ENCODE measurements at places on chromosomes 11 and 22. TPM values are rescaled to one million over a fixed set of nuclear protein-coding genes. Genes with fewer than 3 reads are reported as not detected.

Gene CDC42BPG
- 12.7 TPM for total RNA-seq

Gene PARVB
- total RNA-seq = 2.9 TPM

GRCh38 chr11:121236115-121237001, 56.2 kb upstream of the SC5D start:
- H3K4me1 ChIP-seq = no peaks in the 10 kb centered on the region
- H3K27ac ChIP-seq = no peak overlapping the region
- no peaks in the 10 kb centered on the region for H3K36me3 ChIP-seq
- DNase-seq = no peak
- peaks cover 2% of the 10 kb centered on the region for H3K27me3 ChIP-seq

- no peak overlapping the region for H3K4me3 ChIP-seq
- DNase-seq = no peak
- no peaks in the 10 kb centered on the region for H3K4me1 ChIP-seq
- H3K27ac ChIP-seq = no peak overlapping the region
- peaks cover 9% of the 10 kb centered on the region for H3K27me3 ChIP-seq
Measured at GRCh38 chr11:111530091-111530490, 10.4 kb upstream of the LAYN start.

DNA sequence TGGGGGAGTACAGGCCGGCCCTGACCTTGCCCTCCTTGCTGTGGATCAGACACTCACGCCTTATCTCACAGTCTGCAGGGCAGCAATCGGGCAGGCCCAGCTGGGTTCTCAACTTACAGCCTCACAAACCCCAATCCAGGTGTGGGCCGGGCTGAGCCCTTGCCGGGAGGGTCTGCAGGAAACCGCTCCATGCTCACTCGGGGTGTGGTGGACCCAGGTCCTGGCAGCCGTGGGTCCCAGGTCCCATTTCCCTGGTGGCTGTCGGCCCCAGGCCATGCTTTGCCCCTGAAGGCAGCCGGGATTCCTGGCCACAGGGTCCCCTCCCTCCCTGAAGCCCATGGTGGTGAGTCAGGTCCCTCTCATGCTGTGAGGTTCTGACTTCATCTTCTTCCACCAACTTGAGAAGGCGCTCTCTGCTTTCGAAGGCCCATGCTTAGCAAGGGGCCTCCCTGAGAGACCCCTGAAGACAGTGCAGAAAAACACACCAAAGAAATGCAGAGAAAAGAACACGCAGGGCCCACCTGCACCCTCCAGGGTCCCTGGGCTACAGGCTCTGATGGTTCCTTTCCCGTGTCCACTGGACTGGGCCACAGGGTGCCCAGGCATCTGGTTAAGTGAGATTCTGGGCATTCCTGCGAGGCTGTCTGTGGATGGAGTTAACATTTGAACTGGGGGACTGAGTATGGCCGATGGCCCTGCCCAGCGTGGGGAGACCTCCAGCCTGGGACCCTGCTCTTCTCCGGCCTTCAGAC, 588.2 kb downstream of the BRD1 start:
- no peaks in the 10 kb centered on the region for H3K36me3 ChIP-seq
- DNase-seq = no peak
- H3K4me1 ChIP-seq = no peaks in the 10 kb centered on the region
- no peak overlapping the region for H3K4me3 ChIP-seq
- H3K27ac ChIP-seq = no peak overlapping the region

DNA sequence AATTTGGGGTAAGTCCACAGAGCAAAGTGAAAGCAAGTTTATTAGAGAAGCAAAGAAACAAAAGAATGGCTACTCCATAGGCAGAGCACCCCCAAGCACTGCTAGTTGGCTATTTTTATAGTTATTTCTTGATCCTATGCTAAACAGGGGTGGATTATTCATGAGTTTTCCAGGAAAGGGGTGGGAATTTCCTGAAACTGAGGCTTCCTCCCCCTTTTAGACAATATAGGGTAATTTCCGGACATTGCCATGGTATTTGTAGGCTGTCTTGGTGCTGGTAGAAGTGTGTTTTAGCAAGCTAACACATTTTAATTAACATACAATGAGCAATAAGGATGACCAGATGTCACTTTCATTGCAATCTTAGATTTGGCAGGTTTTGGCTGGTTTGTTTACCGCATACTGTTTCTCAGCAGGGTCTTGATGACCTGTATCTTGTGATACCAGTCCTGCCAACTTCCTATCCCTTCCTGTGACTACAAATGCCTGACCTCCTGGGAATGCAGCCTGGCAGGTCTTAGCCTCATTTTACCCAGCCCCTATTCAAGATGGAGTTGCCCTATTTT, 937 bp upstream of the C1QTNF6 start:
- DNase-seq = no peak
- H3K27ac ChIP-seq = peak overlapping the region; percentile 39
- H3K4me3 ChIP-seq = no peak overlapping the region
- peaks cover 55% of the 10 kb centered on the region for H3K4me1 ChIP-seq
- no peaks in the 10 kb centered on the region for H3K27me3 ChIP-seq
- H3K36me3 ChIP-seq = no peaks in the 10 kb centered on the region

DNA sequence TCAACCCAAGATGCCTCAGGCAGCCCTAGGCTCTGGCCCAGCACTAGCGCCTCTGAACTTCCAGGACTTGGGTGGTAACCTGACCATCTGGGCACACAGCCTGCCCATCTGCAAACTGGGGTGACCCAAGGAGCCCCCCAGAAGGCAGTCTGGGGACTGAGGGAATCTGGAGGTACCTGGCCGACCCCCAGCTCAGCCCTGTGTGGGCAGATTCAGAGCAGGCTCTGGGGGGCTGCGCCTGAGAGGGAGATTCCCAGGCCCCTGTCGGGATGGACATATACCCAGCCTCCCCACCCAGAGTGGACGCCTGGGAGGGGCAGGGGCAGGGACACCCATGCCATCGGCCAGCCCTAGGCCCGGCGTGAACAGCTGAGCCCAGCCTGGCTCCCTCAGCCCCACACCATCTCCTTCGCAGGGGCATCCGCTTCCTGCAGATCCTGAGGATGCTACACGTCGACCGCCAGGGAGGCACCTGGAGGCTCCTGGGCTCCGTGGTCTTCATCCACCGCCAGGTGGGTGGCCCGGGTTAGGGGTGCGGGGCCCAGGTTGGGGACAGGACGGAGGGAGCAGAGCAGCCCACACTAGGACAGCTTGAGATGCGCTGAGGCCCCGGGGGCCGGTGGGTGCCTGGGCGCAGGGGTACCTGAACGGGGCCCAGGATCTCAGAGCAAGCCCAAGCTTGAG, 126.9 kb downstream of the KCNQ1 start:
- no peak overlapping the region for H3K4me3 ChIP-seq
- H3K36me3 ChIP-seq = no peaks in the 10 kb centered on the region
- no peak for DNase-seq
- H3K27ac ChIP-seq = no peak overlapping the region

Gene DHCR7
- total RNA-seq = 15.9 TPM

Gene TSSK2
- not detected for total RNA-seq

- peak overlapping the region; percentile 63 for H3K4me3 ChIP-seq
- H3K4me1 ChIP-seq = peaks cover 18% of the 10 kb centered on the region
- H3K27ac ChIP-seq = peak overlapping the region; percentile 95
- H3K27me3 ChIP-seq = no peaks in the 10 kb centered on the region
- peak; percentile 68 for DNase-seq
- no peaks in the 10 kb centered on the region for H3K36me3 ChIP-seq
Measured at GRCh38 chr11:1382831-1383607, 6.7 kb upstream of the BRSK2 start.

GRCh38 chr11:33869481-33870422, 22.1 kb downstream of the LMO2 start:
- DNase-seq = no peak
- H3K27me3 ChIP-seq = peaks cover 41% of the 10 kb centered on the region
- H3K4me3 ChIP-seq = peak overlapping the region; percentile 41

GRCh38 chr11:19658344-19658743, 54.3 kb upstream of the NAV2 start:
- H3K27me3 ChIP-seq = no peaks in the 10 kb centered on the region
- H3K27ac ChIP-seq = no peak overlapping the region
- no peak overlapping the region for H3K4me3 ChIP-seq
- H3K4me1 ChIP-seq = peaks cover 6% of the 10 kb centered on the region
- DNase-seq = no peak
- no peaks in the 10 kb centered on the region for H3K36me3 ChIP-seq

DNA sequence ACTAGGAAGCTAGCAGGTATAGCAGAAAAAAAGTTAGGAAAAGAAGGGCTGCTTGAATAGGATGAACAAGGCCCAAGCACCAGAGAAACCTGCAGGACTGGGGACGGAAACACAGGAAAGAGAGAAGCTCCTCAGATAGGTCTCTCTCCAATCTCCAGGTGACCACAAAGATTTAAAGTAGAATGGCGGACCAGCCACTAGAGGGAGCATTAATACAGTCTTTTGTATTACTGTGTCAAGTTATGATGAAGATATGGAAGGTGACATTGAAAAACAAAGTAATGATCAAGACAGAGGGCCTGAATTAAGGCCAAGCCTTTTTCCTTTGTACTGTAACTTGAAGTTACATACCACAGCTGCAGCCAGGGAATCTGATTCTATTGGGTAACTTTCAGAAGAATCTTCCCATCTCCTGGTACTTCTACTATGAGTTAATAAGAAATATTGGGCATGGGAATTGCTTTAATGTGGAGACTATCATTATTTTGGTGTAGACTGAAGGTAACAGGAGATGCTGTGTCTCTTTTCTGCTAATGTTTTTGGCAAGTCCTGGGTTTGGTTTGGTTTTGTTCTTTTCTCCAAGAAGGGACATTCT, 33.8 kb downstream of the OR2AG2 start:
- no peaks in the 10 kb centered on the region for H3K27me3 ChIP-seq
- peaks cover 38% of the 10 kb centered on the region for H3K36me3 ChIP-seq
- H3K4me1 ChIP-seq = peaks cover 32% of the 10 kb centered on the region
- H3K27ac ChIP-seq = peak overlapping the region; percentile 0
- peak; percentile 88 for DNase-seq

DNA sequence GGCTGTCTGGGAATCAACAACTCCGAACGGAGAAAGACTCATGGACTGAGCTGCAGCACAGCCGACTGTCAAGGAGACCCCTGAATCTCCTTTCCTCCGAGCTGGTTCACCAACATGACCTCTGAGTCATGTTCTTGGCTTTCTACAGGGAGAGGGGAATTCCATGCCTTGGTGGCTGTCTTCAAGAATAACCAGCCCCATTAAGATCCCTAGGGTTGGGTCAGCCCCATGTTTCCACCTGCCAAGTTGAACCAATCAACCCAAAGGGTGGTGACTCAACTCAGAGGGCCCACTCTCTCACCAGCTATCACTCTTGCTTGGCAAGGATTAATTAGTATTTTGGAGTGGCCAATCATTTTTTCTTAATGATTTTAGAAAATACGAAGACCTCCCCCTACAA, 28.3 kb upstream of the IGSF22 start:
- no peaks in the 10 kb centered on the region for H3K27me3 ChIP-seq
- no peaks in the 10 kb centered on the region for H3K36me3 ChIP-seq
- H3K27ac ChIP-seq = no peak overlapping the region
- no peak for DNase-seq

DNA sequence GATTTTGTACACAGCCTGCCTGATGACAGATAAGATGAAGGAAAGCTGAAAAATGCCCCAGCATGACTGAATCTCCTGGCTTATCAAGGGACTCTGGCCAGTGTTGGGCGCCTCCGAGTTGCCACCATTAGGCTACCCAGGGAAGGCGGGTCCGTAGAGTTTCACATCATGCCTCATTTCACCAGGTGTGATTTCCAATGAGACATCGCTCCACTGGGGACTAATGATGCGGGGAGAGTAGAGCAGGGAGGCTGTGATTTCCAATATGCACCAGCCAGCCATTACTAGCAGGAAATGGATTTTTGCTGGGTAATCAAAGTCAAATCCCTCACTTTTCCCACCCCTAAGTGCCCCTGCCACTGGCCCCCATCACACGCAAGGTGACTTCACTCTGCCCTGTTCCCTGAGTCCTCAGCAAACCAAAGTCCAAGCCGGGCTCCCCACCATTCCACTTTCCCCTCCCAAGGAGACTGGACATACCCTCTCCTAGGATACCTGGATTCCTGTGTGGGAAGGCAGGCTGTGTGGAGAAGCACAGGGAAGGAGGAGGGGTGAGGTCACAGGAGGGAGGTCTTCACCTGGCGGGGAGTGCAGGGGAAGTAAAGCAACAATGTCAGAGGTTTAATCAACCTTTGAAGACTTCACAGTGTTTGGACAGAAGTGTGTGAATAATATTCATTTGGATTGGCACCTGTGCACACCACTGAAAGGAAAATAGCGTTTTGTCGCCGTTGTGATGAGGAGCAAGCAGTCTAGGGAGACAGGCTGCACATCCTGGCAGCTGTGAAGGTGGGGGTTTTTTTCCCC, 613.3 kb upstream of the CADM1 start:
- H3K4me3 ChIP-seq = no peak overlapping the region
- H3K27ac ChIP-seq = no peak overlapping the region
- no peaks in the 10 kb centered on the region for H3K4me1 ChIP-seq
- no peaks in the 10 kb centered on the region for H3K27me3 ChIP-seq
- H3K36me3 ChIP-seq = no peaks in the 10 kb centered on the region

GRCh38 chr22:19253143-19253542, 38.4 kb downstream of the CLTCL1 start:
- DNase-seq = no peak
- no peak overlapping the region for H3K4me3 ChIP-seq
- no peak overlapping the region for H3K27ac ChIP-seq
- no peaks in the 10 kb centered on the region for H3K27me3 ChIP-seq
- no peaks in the 10 kb centered on the region for H3K36me3 ChIP-seq

Gene FZD4
- 0.11 TPM for total RNA-seq

Gene PDHX
- 20.9 TPM for total RNA-seq

- DNase-seq = no peak
- no peaks in the 10 kb centered on the region for H3K36me3 ChIP-seq
- no peaks in the 10 kb centered on the region for H3K4me1 ChIP-seq
- H3K27me3 ChIP-seq = no peaks in the 10 kb centered on the region
Measured at GRCh38 chr11:115528225-115528624, 24.0 kb upstream of the CADM1 start.

DNA sequence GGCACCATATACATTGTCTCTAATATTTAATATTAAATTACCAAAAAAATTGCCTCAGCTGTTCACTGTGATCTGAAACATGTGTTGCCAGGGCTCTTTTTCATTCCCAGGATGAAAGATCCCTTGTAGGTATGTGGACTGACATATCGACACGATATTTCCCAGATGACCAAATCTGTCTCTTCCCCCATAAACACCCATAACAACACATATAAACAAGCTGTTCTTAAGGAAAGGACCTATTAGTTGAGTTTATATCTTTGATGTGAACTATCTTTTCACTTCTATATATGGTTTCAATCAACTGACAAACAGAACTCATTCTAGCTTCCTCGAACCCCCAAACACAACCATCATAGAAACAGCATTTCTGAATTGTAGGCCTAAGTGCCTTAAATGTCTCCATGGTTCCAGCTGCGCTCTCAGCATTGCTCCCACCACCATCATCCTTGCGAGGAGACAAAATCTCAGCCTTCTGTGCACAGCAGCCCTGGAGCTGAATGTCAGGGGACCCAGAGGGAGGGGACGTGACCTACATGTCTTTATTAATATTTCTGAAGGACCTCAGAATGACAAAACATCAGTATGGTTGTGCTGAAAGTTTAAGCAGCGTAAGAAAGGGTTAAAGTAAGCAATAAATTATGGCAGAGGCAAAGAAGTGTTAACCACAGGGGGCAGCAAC, 67.0 kb downstream of the ETS1 start:
- H3K4me1 ChIP-seq = peaks cover 38% of the 10 kb centered on the region
- H3K27me3 ChIP-seq = no peaks in the 10 kb centered on the region
- peak overlapping the region; percentile 93 for H3K4me3 ChIP-seq
- peaks cover 23% of the 10 kb centered on the region for H3K36me3 ChIP-seq

Gene P2RX3
- total RNA-seq = not detected

Data from natural killer cell (primary cell).